NCI-H187 treated with DMSO at 0.1 percent for 48 hours (cell line): ENCODE measurements at places on chromosomes 1 and 21.

DNA sequence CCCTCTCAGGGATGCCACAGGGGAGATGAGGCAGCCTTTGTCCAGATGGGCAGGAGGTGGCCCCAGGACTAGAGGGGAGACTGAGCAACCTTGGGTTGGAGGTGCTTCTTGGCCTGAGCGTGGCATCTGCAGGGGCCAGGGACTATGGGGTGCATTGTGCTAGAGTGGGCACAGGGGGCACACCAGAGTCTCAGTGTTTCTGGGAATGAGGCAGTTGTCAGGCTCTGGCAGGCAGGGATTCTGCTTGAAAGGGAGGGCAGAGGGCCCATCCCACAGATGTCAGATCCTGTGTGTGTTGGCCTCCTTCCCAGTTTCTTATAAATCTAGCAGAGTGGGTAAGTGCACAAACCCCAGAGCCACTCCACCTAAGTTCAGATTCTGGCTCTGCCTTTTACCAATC is 13.7 kb downstream of the LGR6 start:
- DNase-seq = no peak

GRCh38 chr1:29222686-29223085 is 8.0 kb downstream of the MECR start:
- DNase-seq = no peak

- DNase-seq = no peak
Observed at GRCh38 chr1:239302696-239303095, 83.7 kb upstream of the CHRM3 start.

DNA sequence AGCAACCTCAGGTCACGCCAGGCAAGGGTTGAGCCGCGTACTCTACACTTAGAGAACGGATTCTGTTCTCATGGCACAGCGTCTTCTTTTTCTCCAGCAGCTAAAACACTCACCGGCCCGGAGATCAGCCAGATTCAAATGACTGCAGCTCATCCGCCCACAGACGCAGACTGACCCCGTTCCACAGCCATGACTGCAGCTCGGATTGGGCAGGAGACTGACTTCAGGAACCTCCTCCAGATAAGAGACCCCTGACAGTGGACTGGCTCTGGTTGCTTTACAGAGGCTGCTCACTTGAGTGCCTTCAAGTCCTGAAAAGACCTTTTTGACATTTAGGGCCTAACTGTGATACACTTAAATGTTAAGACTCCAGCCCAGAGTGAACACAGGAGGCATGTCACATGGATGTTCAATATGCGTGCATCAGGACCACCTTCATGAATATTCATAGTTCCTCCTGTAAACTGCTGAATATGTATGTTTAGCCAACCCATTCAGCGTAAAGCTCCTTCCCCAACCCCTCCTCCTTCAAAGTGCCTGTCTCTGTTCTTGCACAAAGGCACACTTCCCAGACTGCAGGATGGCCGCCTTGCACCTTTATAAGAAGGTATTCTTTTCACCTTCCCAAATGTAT is 42.6 kb downstream of the BACE2 start:
- no peak for DNase-seq
